ENCODE measurements at places on chromosomes 7 and 10.

DNA sequence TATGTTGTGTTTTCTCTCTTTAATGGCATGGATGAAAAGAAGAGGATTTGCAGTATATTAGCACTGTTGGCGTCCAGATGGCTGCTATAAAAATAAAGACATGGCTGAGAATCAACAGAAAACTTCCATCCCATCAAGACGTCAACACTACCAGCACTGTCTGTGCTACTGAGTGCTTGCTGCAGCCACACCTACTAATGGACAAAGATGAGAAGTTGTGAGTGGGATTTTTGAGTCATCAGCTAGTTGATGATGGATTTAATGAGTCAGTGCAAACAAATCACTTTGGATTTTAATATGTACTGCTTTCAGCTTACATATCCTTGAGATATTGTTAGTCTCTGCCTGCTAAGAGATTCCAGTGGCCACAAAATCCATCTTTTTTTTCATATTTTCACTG, 631.0 kb upstream of the ANKRD30A start:
- DNase-seq, result no peak

DNA sequence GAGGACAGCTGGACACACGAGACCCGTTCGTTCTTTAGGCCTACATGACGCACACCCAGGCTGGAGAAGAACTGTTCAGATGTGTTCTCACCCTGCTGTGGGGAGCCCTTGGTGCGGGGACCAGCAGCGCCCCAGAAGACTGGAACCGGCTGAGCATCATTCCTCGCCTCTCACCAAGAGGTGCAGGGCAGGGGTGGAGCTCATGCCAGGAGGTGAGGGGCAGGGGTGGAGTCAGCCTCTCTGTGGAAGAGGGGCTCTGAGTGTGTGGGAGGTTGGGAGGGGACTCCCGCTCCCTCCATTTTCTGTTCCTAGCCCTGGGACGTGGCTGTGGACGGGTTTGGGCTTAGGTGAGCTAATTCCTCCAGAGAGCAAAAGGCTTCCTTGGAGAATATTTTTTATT, 66.0 kb upstream of the SHH start:
- no peak for DNase-seq

- peak; percentile 59 for DNase-seq
Observed at GRCh38 chr10:93445097-93445960, 36.8 kb downstream of the MYOF start.

DNA sequence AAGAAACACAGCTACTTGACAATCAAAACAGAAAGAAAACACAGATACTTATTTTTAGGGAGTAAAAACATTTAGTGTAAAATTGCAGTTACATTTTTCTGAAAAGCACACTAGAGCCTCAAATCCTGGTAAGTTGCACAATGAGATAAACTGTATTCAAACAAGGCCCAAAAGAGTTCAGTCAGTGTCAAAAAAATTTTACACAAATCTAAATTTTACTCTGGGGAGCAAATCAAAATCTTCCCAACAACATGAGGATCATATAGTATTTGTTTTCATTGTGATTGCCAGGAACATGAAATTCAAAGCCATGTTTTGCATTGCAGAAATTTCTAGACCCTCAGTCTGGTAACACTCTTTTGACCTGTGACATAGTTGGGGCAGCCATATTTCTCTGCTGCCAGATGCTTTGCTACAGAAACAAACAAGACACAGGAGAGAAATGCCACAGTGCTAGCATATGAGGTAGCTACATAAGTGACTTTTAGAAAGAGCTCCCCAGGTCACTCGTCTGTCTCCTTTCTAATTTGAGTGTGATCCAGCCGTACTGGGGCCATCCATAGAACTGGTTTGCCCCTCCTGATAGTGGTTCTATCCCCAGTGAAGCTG, 49.6 kb downstream of the PDE1C start:
- DNase-seq, result no peak

DNA sequence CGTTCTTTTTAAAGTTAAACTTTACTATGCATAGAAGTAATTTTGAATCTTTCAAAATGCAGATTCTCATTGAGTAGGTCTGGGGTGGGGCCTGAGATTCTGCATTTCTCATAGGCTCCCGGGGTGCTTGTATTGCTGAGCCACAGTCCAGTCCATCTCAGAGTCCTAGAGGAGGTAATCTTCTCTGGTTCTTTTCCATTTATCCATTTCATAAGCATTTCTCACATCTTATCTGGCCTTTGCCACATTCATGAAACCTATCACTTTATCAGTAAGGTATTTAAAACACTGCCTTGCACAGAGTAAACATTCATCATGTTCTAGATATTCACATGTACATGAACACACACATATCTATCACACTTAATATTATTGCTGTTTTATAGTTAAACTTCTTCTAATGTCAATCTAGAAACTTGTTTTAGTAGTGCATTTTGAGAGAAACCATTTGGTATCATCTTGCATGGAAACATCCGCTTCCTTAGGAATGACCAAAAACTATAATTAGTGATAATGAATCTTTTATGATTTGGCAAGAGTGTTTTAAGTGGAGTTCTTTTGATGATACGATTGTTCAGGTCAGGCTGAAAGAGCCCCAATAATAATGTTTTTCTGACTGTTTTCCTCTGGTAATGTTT, 12.0 kb downstream of the GNAI1 start:
- no peak for DNase-seq

GRCh38 chr7:113338071-113338696, 219.8 kb upstream of the SMIM30 start:
- no peak for DNase-seq

DNA sequence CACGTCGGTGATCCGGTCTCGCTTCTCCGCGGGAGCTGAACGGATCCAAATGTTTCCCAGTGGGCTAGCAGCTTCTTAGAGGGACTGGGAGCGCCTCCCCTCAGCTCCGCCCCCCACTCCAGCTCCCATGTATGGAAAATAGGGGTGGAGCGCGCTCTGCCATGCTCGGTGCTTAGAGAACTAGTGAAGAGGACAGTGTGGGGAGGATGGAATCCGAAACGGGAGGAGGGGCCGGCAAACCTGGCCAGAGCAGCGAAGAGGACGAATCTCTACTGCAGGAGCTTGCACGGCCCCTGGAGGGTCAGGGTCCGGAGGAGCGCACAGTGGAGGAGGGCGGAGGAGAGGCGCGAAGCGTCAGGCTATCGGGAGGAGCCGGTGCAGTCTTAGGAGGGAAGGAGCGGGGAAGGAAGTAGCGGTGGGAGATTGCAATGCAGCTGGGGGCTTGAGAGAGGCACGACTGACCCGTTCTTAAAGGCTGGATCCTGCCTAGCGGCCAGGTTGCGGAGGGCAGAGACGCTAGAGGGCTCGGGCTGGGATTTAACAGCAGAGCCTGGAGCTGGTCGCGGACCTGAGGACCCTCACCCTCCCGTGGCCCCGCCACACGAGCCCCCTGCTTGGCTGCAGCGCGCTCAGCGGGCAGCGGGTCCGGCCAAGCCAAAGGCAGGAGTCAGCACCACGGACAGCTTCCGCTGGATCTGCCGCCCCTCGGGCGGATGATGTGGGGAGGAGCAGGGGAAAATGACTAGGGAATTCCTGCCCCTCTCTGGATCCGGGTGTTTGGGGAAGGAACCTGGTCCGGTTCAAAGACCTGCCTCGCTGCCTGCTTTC, at the start of gene PRLHR:
Gene PRLHR, minus strand, starts transcription at position 51 of the 828 bp plus-strand sequence. CDS start 404 bp downstream, outside the sequence.
- DNase-seq, result no peak
